ENCODE measurements at places on chromosomes 7 and 10. TPM values are rescaled to one million over a fixed set of nuclear protein-coding genes. Genes with fewer than 3 reads are reported as not detected.

TUBB8 gene
- total RNA-seq = not detected

SEPHS1 gene
- total RNA-seq = 19.2 TPM

AFAP1L2 gene
- total RNA-seq = 0.39 TPM

FXYD4 gene
- not detected for total RNA-seq

NKX2-3 gene
- total RNA-seq = not detected

PNLIPRP1 gene
- total RNA-seq = not detected

PTPRE gene
- total RNA-seq = 72.0 TPM

VGF gene
- not detected for total RNA-seq

POP7 gene
- total RNA-seq = 9.3 TPM

KNDC1 gene
- total RNA-seq = not detected

IGF2BP3 gene
- total RNA-seq = not detected

CALD1 gene
- not detected for total RNA-seq

LRGUK gene
- 0.71 TPM for total RNA-seq

GATA3 gene
- total RNA-seq = 82.0 TPM

AGAP9 gene
- 5.4 TPM for total RNA-seq

CYP2W1 gene
- not detected for total RNA-seq

PLXNA4 gene
- 1.6 TPM for total RNA-seq

PLEKHS1 gene
- not detected for total RNA-seq

CPA2 gene
- total RNA-seq = not detected

SPDYE1 gene
- not detected for total RNA-seq

DPYSL4 gene
- 1.0 TPM for total RNA-seq

INA gene
- not detected for total RNA-seq

GRM3 gene
- total RNA-seq = not detected

PDIA4 gene
- 12.0 TPM for total RNA-seq

TMEM225B gene
- total RNA-seq = 0.94 TPM

TAS2R5 gene
- total RNA-seq = 0.27 TPM

OR13A1 gene
- total RNA-seq = not detected

TLX1 gene
- not detected for total RNA-seq

EVX1 gene
- not detected for total RNA-seq

NAPEPLD gene
- 2.8 TPM for total RNA-seq

CTAGE4 gene
- 0.27 TPM for total RNA-seq

ZNF736 gene
- total RNA-seq = 26.6 TPM

CACNB2 gene
- total RNA-seq = not detected

EN2 gene
- not detected for total RNA-seq

CYP2E1 gene
- 0.83 TPM for total RNA-seq

SUN3 gene
- total RNA-seq = not detected

ASIC3 gene
- total RNA-seq = 6.7 TPM

MPP7 gene
- total RNA-seq = 22.5 TPM

HOXA2 gene
- not detected for total RNA-seq

INHBA gene
- not detected for total RNA-seq

FOXP2 gene
- not detected for total RNA-seq

EBF3 gene
- not detected for total RNA-seq

H2BK1 gene
- total RNA-seq = 1.6 TPM

RELN gene
- total RNA-seq = not detected

AASS gene
- 0.84 TPM for total RNA-seq

GRB10 gene
- 2.9 TPM for total RNA-seq

STEAP2 gene
- not detected for total RNA-seq

BCCIP gene
- total RNA-seq = 41.3 TPM

PRR15 gene
- not detected for total RNA-seq

ADRA2A gene
- total RNA-seq = not detected

FGL2 gene
- total RNA-seq = not detected
